RPMI7951 (cell line): ENCODE measurements at places on chromosomes 16 and 17. TPM values are rescaled to one million over a fixed set of nuclear protein-coding genes. Genes with fewer than 3 reads are reported as not detected.
A peak's percentile ranks its signal among the peaks of the same experiment; 100 is the strongest.

ZG16 gene
- total RNA-seq, result not detected in 2 replicates

GCGR gene
- total RNA-seq, result not detected in 2 replicates

NF1 gene
- 23.8 and 30.2 TPM in 2 replicates for total RNA-seq

OR1D5 gene
- not detected in 2 replicates for total RNA-seq

ARMC7 gene
- 3.7 and 4.3 TPM in 2 replicates for total RNA-seq

GPRC5B gene
- 1.2 and 1.6 TPM in 2 replicates for total RNA-seq

AIPL1 gene
- not detected in 2 replicates for total RNA-seq

DNA sequence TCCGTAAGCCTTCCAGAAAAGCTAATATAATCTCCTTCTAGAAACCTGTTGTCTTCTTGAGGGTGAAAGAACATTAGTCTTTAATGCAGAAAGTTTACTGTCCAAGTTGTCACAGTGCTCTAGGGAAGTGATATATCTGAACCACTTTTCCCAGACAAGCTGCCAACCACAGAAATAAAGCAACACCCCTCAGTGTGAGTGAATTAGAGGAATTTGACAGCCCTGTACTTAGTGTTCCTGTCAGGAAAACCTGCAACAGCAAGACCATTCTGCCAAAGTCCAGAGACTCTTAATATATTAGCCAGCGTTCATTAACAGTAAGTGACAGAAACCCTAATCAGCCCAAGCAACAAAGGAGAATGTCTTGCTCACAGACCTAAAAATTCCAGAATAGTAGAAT lies 137.7 kb downstream of the KATNIP start:
- no peak for DNase-seq

GRCh38 chr17:16910341-16910740 lies 61.6 kb downstream of the TNFRSF13B start:
- DNase-seq, result no peak

- DNase-seq, result no peak
Observed at GRCh38 chr17:19771971-19772630, 24.0 kb upstream of the ALDH3A1 start.

DNA sequence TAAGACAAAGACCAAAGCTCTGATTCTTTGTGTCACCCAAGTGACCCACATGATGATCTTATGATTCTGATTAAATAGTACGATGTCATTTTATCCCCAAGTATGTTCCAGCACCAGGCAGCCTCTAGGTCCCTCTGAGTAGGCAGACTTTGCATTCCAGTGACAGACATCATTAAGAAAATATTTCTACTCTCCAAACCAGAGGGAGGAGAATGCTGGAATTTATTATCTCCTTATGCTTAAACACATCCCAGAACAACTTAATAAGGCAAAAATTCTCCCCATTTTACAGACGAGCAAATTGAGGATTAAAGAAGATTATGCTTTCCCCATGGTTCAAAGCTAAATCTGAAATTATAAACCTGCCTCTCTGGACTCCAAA lies 192.8 kb upstream of the CDH11 start:
- DNase-seq, result peak; percentile 65

GRCh38 chr17:41058741-41059140 lies 1.2 kb downstream of the KRTAP2-3 start:
- no peak for DNase-seq

GRCh38 chr17:29789196-29790170 lies 140.5 kb downstream of the SSH2 start:
- no peak for DNase-seq

DNA sequence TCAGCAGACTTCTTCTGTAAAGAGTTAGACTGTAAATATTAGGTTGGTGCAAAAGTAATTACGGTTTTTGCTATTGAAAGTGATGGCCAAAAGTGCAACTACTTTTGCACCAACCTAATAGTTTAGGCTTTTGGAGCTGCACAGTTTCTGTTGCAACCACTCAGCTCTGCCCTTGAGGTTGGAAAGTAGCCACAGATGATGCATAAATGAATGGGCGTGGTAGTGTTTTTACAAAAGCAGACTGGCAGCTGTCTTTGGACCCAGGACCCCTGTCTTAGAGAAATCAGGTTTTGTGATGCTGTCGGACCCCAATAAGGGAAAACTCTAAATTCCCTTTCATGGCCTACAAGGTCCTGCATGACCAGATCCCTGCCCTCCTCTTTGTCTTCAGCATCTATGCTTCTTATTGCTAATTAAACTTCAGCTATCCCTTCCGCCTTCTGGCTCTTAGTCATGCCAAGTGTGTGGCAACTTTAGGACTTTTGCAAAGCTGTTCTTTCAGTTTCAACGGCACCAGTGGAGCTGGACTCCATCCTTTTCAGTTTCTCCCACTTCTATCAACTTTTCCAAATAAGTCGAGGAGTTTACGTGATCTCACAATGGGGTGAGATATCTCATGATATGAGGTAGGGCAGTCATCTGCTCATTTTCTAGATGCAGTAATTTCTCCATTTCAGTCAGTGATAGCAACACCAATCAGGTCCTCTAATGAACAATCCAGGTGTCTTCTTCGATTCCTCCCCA lies 232.3 kb downstream of the XYLT1 start:
- no peak for DNase-seq

DNA sequence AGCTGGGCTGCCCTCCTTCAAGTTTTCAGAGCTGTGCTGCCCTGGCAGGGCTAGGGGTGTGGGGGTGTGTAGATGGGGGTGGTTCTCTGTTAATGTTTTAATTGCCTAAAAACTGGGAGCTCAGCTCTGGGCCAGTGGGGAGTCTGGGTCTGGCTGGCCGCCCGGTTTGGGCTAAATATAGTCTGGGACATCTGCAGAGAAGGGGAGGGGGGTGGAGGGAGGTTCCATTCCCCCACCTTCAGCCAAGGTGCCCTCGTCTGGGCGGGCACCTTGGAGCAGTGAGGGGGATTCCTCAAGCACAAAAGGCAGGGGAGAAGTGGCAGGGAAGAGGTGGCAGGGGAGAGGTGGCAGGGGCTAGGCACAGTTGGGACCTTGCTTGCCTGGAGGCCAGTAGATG lies 13.0 kb downstream of the RARA start:
- DNase-seq, result peak; percentile 59

DNA sequence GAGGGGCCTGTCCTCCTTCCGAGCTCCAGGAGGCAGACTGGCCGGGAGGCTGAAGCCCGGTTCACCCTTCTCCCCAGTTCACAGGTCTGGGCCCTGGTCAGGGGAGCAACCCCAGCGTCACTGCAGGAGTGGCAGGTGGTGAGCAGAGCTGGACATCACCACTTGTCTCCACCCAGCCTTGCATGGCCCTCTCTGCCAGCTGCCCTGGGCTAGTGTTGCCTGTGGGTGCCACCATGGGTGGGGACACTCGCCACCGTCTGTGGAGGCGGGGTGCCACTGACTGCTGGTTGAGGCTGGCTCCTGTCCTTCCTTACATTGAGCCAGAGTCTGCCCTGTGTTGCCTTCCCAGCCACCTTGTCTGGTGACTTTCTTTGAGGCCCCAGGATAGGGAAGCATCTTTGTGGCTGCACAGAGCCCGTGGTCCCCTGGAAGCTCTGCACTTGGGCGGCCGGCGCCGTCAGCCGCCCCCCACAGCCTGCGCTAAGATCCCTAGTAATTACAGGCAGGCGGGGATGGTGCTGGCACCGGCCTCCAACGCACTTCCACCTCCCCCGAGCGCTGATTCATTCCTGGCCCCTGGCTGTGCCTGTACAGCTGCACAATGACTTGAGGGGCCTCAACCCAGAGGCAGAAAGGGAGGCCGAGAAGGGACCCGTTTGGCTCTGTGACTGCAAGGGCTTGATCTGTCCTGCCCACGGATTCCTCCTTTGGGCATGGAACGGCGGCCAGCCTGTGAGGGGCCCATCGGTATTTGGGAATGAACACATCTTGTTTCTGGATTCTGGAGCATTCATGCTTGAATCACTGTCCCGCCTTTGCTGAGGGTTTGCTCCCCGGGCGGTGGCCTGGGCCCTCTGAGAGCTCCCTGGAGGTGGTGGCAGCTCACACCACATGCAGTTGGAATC lies 5.2 kb downstream of the BAIAP2 start:
- DNase-seq, result peak; percentile 86

DNA sequence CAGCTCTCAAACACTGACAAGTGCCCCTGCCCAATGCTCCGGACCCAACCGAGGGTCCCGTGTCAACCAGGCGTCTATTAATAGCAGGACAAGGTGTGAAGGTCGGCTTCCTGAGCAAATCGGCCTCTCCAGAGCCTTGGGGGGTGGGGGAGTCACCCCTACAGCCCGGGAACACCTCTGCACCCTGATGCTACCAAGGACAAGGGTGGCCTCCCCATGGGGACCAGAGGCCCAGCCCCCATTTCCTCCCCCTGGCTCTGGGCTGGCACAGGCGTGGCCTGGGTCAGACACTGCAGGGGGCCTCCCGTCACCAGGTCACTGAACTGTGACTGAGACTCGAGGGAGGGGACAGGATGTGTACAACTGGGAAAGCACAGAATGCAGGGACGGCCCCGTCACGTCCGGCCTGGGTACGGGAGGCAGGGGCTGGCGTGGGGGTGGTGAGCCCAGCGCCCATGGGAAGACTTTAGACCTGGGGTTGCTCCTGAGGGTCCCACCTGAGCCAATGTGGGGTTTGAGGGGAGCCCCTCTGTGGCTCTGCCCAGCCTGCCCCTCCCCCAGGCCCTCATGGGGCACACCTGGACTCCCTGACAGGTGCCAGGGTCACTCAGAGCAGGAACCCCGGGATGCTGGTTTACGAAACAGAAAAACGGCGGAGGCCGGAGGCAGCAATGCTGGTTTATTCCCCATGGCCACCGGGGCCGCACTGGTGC lies 579 bp upstream of the CYBA start:
- no peak for DNase-seq

DNA sequence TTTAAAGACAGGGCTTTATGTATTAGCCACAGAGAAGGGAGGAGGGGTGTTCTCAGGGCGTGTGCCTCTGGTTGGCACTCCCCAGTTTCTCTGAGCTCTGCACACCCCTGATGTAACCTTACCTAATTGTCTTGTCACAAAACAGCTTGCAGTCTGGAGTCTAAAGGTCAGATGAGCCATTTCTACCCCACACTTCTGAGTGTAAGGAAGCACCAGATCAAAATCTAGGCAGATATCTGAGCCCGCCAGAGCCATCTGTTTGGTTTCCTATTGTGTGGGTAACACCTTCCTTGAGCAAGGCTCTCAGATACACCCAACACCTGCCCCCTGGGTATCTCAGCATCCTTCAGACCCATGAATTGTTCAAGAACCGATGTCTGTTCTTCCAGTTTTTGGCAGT lies 15.5 kb downstream of the CDH1 start:
- DNase-seq, result no peak

GRCh38 chr17:67335245-67335835 lies 31.0 kb downstream of the PSMD12 start:
- no peak for DNase-seq

- peak; percentile 3 for DNase-seq
Observed at GRCh38 chr16:61814726-61815347, 221.4 kb downstream of the CDH8 start.

DNA sequence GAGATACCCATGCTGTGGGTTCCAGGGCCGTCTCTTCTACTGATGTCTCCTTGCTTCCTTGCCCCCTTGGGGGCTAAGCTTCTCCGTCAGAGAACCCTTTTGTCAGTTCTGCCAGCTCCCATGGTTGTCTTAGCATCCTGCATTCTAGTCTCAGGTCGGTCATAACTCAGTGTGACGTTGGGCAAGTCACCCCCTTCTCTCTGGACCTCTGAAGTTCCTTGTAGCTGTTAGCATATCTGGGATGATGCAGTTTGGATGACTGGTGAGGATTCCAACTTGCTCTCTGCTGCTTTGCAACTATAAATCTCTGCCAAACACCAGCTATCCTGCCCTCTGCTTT lies 8.9 kb upstream of the MYL4 start:
- DNase-seq, result no peak

DNA sequence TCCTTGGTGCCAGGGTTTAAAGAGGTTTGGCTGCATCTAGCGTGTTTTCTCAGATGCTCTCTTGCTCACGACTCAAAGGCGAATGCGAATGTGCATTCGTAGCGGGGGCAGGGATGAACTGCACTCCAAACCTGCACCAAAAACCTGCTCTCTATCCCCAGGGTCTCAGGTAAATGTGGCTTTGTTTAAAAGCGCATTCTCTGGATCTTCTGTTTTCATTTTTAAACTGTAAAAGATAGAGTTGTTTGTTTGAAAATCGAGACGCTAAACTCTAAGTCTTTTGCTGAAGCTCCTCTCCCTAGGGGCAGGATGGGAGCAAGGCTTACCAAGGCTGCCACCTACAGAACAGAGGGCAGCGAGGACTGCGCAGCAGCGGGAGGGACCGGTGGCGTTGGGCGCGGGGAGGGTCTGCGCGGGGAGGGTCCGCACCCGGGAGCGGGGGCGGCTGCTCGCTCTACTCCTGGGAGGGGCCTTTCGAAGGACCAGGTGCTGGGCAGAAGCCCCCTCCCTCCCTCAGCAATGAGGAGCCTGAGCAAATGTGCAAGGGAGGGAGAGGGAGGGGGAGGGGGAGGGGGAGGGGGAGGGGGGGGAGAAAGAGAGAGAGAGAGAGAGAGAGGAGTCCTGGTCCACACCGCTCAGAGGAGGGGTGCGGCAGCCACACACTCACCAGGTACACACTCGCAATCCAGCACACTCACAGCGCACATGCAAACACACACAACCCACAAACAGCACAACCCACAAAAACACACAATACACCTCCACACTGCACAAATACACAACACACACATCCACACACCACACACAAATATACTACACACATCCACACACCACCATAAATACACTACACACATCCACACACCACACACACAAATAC lies 142.8 kb downstream of the GRIN2A start:
- DNase-seq, result peak; percentile 51

- peak; percentile 24 for DNase-seq
Observed at GRCh38 chr16:154217-155030, 2.0 kb downstream of the HBZ start.

DNA sequence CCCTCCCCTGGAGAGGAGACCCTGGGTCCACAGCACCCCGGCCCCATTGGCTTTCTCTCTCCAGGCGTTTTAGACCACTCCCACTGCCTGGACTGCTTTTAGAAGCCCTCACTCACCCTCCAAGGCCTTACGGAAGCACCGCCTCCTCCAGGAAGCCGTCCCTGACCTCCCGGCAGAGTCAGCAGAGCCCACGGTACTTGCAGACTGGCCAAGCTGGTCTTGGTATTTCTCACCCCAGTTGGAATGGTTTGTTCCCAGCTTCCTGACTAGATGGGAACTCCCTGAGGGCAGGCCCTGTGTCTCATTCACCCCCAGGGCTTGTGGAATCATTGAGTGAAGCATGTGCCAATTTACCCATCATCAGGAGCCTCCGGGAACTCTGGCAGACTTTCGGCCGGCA lies 9.2 kb downstream of the SCGB1C2 start:
- DNase-seq, result no peak

- peak; percentile 60 for DNase-seq
Observed at GRCh38 chr17:9512323-9513168, 63.1 kb downstream of the STX8 start.

GRCh38 chr17:29412780-29413565 lies 22.8 kb downstream of the TAOK1 start:
- DNase-seq, result peak; percentile 65

- no peak for DNase-seq
Observed at GRCh38 chr17:33045216-33045615, 53.6 kb downstream of the SPACA3 start.

GRCh38 chr17:2893422-2893914 lies 97.2 kb downstream of the RAP1GAP2 start:
- no peak for DNase-seq

- DNase-seq, result no peak
Observed at GRCh38 chr17:8031261-8031661, 7.6 kb upstream of the ALOX15B start.
